ENCODE measurements at places on chromosomes 6 and 20. TPM values are rescaled to one million over a fixed set of nuclear protein-coding genes. Genes with fewer than 3 reads are reported as not detected.

The CCDC28A gene
- total RNA-seq = 10.9 TPM

The COX7A2 gene
- 384 TPM for total RNA-seq

The RAET1L gene
- 1.1 TPM for total RNA-seq

The F13A1 gene
- not detected for total RNA-seq

The FKBP5 gene
- 57.5 TPM for total RNA-seq

The JAG1 gene
- 156 TPM for total RNA-seq

The EPB41L1 gene
- total RNA-seq = 2.4 TPM

The GGTLC1 gene
- not detected for total RNA-seq

The OR2H1 gene
- total RNA-seq = not detected

The FRK gene
- total RNA-seq = 2.3 TPM

The PMEPA1 gene
- 63.2 TPM for total RNA-seq

The WFDC2 gene
- not detected for total RNA-seq

The SSTR4 gene
- total RNA-seq = not detected

The CHMP4B gene
- total RNA-seq = 43.6 TPM

The BPIFB2 gene
- total RNA-seq = not detected

The HAO1 gene
- total RNA-seq = not detected

The EPPIN gene
- total RNA-seq = not detected

The NHLRC1 gene
- 2.0 TPM for total RNA-seq

The NFKBIL1 gene
- total RNA-seq = 12.2 TPM

The C6orf163 gene
- total RNA-seq = 2.5 TPM

The GDAP1L1 gene
- not detected for total RNA-seq

The ALDH8A1 gene
- not detected for total RNA-seq

The TCP11 gene
- total RNA-seq = not detected

The CDC5L gene
- 16.0 TPM for total RNA-seq

The CLPSL2 gene
- total RNA-seq = not detected

The SLC17A1 gene
- total RNA-seq = not detected

The ADAT2 gene
- 9.2 TPM for total RNA-seq

The KIF6 gene
- 0.16 TPM for total RNA-seq

The CCDC170 gene
- under 0.01 TPM for total RNA-seq

The MYMX gene
- not detected for total RNA-seq

The FOXA2 gene
- 6.7 TPM for total RNA-seq

The IL17A gene
- total RNA-seq = not detected

The IMPG1 gene
- not detected for total RNA-seq

The DCDC2 gene
- not detected for total RNA-seq

The PKIB gene
- total RNA-seq = 1.1 TPM

The TENT5A gene
- 1.1 TPM for total RNA-seq

The CASS4 gene
- not detected for total RNA-seq

The ELOVL4 gene
- 7.0 TPM for total RNA-seq

The CST1 gene
- total RNA-seq = not detected

The STMND1 gene
- total RNA-seq = not detected

The WFDC5 gene
- 1.6 TPM for total RNA-seq

The TTLL9 gene
- total RNA-seq = not detected

The WFDC6 gene
- total RNA-seq = not detected

The POFUT1 gene
- total RNA-seq = 33.3 TPM

The CST2 gene
- not detected for total RNA-seq

The GMPR gene
- total RNA-seq = not detected

All from hair follicular keratinocyte (primary cell).